ENCODE measurements at places on chromosomes 12 and 14.

GRCh38 chr12:34142430-34142829 lies 120.1 kb downstream of the ALG10 start:
- no peak for DNase-seq

- no peak for DNase-seq
Observed at GRCh38 chr14:104222396-104223036, 84.1 kb downstream of the KIF26A start.

GRCh38 chr14:36105401-36105800 lies 71.1 kb downstream of the PTCSC3 start:
- DNase-seq = no peak

GRCh38 chr12:68856510-68856909 lies 48.5 kb downstream of the MDM2 start:
- DNase-seq = no peak

DNA sequence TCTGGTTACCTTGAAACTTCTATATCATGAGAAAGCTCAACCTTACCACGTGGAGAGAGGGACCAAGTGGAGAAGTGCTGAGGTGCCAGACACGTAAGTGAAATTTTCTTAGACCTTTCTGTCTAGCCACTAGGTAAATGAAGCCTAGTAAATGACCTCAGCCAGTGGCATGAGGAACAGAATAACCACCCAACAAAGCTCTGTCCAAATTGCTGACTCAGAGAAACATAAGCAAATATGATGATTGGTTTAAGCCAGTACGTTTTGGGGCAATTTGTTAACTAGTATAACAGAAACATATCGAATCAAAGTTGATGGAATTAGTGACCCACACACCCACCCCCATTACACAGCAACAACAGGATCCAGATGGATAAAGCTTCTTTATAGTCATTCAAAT lies 75.2 kb upstream of the MAX start:
- DNase-seq = no peak

- DNase-seq = no peak
Observed at GRCh38 chr12:92506460-92506859, 196.3 kb upstream of the PLEKHG7 start.

DNA sequence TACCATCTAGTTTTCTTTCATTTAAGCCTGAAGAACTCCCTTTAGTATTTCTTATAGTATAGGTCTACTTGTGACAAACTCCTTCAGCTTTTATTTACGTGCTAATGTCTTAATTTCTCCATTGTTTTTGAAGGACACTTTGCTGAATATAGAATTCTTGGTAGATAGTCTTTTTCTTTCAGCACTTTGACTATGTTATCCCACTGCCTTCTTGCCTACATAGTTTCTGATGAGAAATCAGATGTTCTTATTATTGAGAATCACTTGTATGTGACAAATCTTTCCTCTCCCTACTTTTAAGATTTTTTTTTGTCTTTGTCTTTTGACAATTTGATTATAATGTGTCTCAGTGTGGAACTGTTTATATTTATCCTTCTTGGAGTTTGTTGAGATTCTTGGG lies 5.1 kb upstream of the MIS18BP1 start:
- no peak for DNase-seq

- no peak for DNase-seq
Observed at GRCh38 chr12:120886199-120887018, 17.7 kb downstream of the SPPL3 start.

- no peak for DNase-seq
Observed at GRCh38 chr12:114391088-114391487, 14.9 kb downstream of the TBX5 start.

- DNase-seq = no peak
Observed at GRCh38 chr14:81285245-81285644, 64.5 kb upstream of the GTF2A1 start.
